Fibroblast of skin of abdomen (primary cell): ENCODE measurements at places on chromosomes 5 and 9.

DNA sequence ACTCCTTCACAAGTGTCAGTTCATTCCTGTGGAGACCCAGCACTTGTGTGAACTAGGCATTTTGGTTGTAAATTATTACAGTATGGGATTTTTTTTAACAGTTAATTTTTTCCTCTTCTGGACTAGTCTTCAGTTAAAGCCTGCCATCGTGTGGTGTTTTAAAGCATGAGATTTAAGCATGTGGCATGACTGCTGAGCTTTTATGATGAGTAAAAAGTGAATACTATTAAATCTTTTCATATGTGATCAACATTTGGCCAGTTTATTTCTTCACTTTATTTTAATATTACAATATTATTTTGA lies 25.0 kb downstream of the LMNB1 start:
- DNase-seq: peak; percentile 63

DNA sequence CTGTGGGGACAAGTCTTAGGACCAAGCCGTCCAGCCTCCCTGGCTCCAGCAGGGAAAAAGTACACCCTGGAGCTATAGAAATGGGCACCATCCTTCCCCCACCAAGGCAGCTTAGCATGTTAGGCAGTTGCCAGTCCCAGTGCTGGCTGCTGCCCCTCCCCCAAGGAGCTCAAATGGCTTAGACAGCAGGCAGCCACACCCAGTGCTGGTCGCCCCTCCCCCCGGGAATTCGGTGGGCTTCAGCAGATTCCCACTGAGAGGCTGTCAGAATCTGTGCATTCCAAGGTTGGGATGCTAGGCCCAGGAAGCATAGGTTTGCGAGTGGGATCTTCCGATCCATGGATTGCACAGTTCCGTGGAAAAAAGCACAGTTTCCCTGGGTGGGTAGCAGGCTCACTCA lies 105.2 kb upstream of the ITGA1 start:
- no peak for DNase-seq

- peak; percentile 18 for DNase-seq
Observed at GRCh38 chr5:23314827-23315226, 192.6 kb upstream of the PRDM9 start.

- DNase-seq: no peak
Observed at GRCh38 chr5:36720688-36721087, 114.3 kb downstream of the SLC1A3 start.

DNA sequence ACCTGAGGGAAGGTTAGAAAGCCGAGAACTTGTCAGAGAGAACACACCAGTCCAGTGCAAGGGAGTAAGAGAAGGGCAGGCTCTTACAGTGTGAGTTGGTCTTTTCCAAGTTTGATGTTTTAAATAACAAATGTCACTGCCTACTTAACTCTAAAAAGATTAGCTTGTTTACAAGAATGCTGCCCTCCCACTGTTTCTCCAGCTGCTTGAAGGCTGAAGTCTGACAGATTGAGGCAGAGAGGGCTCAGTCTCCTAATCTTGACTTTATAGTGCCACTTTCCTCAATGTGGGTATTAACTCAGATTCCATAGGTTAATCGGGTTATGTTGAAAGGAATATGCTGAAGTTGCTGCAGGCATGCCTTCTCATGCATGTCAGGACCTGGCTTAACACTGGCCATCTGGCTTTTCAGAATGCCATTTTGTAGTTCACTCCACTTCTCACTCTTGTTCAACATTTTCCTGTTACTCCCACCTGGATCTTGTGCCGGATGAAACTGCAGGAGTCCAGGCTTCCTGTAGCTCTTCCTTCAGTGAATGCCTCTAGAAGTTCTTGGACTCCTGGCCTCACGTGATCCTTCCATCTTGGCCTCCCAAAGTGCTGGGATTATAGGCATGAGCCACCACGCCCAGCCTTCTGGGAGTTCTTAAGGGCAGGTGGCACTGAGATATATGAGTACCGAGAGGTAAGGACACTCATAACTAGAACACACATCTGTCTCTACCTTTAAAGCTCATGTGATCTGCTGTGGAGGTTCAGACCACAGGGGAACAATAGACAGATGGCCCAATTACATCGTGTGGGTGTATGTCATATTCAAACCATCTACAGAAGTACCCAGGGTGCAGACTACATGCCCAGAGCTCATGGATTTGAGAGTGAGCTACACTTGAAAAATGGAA lies 249.7 kb downstream of the ARHGAP26 start:
- no peak for DNase-seq

GRCh38 chr9:120080849-120081248 lies 499.1 kb downstream of the CDK5RAP2 start:
- DNase-seq: no peak

- no peak for DNase-seq
Observed at GRCh38 chr5:13508559-13508958, 435.9 kb downstream of the DNAH5 start.
